ENCODE measurements at places on chromosomes 2 and 18.

DNA sequence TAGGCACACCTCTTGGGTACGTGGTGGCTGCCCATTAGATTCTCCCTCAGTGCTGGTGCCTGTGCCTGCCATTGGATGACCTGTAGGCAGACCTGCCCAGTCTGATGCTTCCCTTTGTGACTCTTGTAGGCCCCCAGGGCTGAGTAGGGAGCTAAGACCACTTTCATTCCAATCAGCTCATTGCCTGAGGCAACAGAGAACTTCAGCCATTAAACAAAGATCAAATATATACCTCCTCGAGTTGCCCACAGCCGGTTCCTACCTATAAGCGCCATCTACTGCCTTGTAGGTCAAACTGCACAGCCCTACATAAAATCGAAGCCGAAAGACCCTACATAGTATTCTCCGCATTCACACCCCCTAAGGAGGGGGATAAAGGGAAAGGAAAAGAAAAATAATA is 184.6 kb downstream of the ETAA1 start:
- DNase-seq = no peak

DNA sequence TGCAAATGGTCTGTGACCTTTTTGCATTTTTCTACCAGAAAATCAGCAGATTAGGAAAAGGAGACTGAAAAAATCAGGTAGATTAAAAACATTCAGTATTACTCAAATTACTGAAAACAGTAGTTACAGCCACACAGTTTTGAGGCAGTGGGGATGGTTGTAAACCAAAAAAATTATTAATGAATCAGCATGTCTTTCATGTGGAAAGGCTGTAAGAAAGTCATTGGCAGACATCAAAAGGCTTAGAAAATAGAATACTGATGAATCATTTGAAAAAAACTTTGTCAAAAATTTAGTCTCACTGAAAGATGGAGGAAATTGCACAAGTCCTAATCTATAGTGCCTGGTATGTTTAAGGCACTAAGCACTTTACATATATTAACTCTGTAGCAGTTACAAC is 133.9 kb upstream of the GCFC2 start:
- no peak for DNase-seq

GRCh38 chr2:149061133-149061745 is 22.7 kb downstream of the LYPD6B start:
- DNase-seq = no peak

DNA sequence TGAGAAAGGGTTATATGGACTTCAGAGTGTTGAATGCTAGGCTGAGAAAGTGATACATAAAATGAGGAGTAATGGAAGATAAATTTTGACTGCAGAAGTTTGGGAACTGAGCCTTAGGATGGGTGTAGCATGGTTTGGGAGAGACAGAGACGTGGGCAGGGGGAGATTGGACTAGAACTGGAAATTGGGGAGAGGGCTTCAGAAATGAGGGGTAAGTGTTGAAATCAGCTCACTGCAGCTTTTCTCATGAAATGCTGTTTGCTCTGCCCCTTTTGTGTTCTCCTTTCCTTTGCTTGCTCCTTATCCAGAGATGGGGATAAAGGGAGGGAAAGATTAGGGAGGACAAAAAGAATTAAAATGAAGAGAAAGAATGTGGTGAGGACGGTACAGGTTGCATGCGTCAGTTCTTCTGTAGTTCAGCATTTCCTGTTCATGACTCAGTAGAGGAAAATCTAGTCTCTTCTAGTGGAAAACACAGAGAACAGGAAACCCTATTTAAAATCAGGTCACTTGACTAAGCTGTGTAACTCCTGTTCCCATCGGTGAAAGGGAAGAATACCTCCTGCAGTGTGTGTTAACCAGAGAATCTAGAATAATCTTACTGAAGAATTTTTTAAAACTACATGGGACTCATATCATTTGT is 105.6 kb downstream of the CRIM1 start:
- peak; percentile 79 for DNase-seq

DNA sequence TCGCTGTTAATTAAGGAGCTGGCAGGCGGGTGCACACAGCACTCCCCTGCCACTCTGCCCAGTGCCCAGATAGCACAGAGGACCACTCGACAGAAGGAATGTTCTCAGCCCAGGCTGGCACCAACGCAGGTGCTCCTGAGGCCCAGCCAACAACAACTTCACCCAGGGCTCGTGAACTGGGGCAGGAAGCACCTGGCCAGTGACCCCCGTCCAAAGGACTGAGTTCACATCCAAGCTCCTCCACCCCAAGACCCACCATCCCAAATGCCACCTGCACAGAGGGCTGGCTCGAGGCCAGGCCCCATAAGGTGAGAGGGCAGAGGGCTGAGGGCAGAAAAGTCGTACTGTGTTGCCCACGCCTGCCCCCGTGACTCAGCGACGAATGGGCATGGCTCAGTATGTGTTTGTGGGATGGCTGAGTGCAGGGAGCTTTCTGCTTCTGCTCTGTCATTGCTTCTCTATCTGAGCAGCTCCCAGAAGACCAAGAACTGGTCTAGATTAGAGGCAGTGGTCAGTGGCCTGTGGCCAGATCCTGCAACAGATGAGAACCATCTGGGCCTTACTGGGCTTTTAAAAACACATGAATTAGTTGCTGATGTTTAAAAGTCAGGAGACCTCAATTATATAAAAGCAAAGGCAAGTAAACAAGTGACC is 68.4 kb downstream of the POLR1A start:
- DNase-seq = no peak

DNA sequence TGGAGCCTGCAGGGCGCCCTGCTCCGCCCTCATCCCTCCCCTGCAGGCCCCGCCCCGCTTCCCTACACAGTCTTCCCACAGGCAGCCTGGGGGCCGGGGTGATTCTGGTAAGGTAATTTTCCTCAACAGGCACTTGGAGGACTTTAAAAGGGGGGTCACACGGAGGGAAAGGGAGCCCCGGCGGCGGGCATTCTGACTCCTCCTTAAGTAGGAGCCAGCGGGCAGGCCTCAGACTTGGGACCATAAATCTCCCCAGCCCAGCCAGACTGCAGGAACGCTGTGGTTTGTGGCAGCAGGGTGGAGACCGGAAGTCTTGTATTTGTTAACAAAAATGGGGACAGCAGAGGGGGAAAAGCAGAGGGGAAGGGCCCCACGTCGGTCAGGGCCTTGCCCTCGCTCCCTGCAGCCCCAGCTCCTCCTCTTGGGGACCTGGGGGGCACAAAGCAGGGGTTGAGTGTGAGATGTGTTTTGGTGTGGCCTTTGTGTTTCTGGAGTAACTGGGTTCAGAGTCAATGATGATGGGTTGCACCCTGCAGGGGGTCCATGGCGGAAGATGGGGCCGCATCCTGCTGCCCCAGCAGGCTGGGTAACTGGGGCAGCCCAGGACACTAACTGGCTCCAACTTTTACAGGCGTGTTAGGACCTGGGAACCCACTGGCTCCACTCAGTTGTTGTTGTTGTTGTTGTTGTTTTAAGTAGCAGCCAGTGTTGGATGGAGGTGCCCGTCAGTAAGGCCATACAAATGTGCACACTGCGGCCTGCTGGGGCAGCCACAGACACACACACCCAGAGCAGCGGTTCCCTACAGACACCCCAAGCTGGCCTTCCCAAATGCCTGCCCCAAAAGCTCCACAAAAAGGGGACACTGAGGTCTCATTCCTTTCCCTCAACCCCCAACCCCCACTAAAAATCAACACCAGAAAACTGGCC is 27.7 kb downstream of the SMAD7 start:
- peak; percentile 76 for DNase-seq

- no peak for DNase-seq
These were observed 140.4 kb downstream of the FAM161A start for GRCh38 chr2:61713457-61713856.

GRCh38 chr18:59423259-59423658 is 64.2 kb upstream of the LMAN1 start:
- DNase-seq = no peak

GRCh38 chr2:94995553-94996304 is 29.8 kb upstream of the MAL start:
- DNase-seq = no peak

- DNase-seq = no peak
These were observed 6.5 kb downstream of the DIPK1C start for GRCh38 chr18:74450626-74451025.

DNA sequence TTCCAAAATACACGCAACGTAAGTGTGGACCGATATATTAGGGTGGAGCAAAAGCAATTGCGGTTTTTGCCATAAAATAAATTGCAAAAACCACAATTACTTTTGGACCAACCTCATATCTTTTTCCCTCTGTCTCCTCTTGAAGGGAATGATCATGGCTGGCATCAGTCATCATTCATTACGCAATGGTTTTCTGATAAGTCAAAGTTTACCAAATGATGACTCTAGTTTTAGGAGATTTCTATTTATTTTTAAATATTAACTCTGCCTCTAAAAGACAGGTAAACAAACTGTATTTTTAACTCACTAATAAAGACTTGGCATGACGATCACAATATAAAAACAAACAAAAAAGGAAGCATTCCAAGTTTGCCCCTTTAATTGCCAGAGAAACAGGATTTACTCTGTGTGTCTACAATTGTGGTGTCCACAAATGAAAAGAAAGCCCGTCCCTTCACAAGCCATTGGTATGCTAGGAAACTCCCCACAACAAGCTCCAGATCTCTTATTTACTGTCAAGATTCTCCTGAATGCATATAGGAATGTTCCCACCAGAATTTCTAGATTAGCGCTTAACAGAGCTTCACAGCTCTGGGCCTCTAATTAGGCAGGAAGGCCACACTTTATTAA is 61.3 kb downstream of the IRS1 start:
- no peak for DNase-seq

DNA sequence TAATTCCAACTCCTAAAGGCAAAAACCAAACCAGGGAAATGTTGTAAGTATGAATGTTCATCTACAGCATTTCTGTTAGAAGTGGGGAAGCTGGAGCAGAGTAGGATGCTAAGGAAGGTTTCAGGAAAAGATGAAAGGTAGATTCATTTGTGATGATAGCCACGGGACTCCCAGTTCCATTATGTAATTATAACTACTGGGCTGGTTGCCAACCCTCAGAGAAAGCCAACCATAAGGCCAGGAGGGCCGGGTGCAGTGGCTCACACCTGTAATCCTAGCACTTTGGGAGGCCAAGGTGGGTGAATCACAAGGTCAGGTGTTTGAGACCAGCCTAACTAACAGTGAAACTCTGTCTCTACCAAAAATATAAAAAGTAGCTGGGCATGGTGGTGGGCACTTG is 288.9 kb upstream of the ETAA1 start:
- DNase-seq = no peak

- no peak for DNase-seq
These were observed 23.1 kb downstream of the DDX1 start for GRCh38 chr2:15614545-15615300.

DNA sequence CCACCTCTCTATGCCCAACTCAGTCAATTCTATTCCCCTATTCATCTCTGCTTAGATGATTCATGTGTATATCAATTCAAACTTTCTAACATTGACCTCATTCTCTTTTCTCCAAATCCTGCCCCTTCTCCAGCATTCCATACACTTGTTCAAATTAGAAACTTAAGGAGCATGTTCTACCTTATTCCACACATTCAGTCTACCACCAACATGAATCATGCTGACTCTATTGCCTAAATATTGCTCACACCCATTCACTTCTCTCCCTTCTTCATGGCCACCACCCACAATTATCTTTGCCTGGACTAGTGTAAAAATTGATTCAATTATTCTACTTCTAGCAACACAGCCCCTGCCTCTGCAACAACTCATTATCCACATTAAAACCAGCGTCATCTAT is 147.5 kb downstream of the VWC2L start:
- no peak for DNase-seq

DNA sequence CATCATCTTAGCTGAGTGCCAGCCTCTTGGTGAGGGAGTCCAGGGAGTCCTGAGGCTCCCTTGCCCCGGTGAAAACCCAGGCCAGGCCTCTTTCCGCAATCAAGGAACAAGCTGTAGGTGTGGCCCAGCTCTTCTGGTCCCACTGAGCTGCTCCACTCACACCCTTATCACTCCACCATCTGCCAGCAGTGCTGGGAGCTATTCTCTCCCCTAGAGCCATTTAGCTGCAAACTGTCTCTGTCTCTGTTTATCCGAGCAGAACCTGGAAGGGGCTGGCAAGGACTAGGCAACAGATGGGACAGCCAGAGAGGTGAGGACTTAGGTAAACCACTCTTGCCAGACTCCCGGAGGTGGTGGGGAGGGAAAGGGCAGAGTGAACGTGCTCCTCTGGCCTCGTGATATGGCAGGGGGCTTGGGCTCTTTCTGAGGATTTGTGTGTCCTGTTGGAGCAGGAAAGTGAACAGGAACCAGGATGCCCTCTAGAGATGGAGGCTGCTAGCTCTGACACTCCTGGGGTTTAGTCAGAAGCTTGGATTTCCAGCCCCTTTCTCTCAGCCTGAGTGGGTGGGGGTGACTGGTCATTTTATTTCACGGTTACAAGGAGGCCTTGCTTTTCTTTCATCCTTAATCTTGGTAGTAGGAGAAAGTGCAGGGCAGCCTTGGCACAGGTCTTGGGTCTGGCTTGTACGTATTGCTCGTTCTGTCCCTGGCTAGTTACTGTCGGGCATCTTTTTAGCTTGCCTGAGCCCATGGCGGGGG is 19.6 kb downstream of the B3GNT2 start:
- no peak for DNase-seq

All from AG04449 (cell line).